Activated naive CD8-positive, alpha-beta T cell treated with anti-CD3 and anti-CD28 coated beads for 36 hours (primary cell): ENCODE measurements at places on chromosomes 11 and 22.

DNA sequence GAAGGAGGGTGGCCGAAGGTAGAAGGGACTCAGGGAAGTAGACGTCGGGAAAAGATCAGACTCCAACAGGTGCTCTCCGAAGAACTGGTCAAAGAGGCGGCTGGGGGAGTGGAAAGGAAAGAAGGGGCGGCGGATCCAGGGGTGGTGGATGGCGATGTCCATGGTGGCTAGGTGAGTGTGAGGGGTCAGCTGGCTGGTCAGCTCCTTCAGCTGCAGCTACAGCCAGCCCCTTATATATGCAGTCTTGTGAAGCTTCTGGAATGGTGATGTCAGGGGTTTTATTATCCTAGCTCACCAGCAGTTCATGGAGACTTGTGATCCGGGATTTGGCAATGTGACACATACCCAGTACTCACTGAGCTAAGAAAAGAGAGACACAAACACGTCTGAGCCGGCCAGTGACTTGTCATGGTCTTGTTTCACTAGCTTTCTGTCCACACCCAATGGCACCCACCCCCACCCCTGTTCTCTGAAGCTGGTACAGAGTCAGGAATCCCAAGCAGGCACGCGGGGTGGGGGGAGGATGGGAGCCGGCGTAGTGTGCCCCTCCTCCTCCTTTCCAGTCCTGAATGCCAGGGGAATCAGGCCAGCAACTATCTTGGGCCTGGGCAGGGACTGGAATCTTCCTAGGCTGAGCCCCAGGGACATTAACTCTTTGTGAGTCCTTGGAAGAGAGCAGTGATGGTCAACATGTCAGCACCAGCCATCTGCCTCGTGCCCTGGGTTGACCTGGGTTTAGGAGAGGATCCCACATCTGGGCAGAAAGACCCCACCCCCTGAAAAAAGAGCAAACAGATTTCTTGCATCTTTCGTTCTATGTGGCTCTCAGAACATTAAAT is at the start of gene CRYAB:
CRYAB (minus strand) TSS at position 208 of the 839 bp plus-strand sequence; CDS start at position 162, 46 bp downstream.
- DNase-seq, result no peak
- H3K27ac ChIP-seq, result no peak within 1 kb of the TSS
- no peak within 1 kb of the TSS for H3K4me3 ChIP-seq
- H3K36me3 ChIP-seq, result no peaks in the 10 kb centered on the region

DNA sequence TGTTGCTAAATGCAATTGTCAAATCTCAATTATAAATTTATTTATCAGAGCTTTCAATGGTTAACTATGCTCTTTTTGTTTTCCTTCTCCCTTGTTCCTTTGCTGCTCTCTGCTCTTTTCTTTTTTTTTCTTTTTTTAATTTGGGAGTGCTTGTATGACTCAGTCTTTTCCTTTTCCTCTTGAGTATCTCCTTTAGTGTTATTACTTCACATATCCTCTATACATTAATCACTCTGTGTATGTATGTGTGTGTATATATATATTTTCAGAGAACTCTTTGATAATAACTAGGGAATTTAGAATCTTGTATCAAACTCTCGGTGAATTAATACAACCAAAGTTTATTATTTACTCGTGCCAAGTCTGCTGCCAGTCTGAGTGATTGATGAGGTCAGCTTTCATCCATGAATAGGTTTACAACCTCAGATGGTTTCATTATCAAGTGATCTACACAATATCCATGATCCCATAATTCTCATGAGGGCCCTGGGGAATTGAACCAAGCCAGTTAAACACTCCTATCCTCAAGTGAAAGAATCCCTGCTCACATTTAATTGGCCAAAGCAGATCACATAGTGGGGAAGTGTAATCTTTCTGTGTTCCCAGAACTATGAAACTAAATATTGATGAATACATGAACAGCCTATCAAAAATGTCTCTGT is 743.4 kb upstream of the CNTN5 start:
- H3K36me3 ChIP-seq, result no peaks in the 10 kb centered on the region
- peaks cover 3% of the 10 kb centered on the region for H3K27me3 ChIP-seq
- DNase-seq, result no peak
- no peak overlapping the region for H3K27ac ChIP-seq
- no peak overlapping the region for H3K4me3 ChIP-seq
- H3K4me1 ChIP-seq, result no peaks in the 10 kb centered on the region

DNA sequence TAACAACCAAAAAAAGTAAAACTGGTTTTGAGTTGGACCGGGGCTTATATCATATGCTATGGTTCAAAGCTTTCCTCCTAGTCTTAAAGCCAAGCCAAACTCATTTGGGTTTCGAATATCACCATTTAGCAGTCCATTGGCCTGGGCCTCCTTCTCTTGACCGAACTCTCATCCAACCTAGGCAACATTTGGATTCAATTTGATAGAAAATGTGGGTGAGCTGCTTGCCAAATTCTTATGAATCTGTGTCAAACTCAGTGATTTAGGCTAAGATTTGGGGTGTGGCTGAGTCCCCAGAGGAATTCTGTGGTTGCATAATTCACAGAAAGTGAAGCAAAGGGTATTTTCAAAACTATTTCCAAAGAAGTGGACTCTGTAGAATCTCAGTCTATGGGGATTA is 83.7 kb downstream of the BLID start:
- peaks cover 12% of the 10 kb centered on the region for H3K27me3 ChIP-seq
- no peak overlapping the region for H3K4me3 ChIP-seq

GRCh38 chr22:32712644-32713355 is 88.7 kb upstream of the TIMP3 start:
- DNase-seq, result no peak
- no peaks in the 10 kb centered on the region for H3K27me3 ChIP-seq
- H3K27ac ChIP-seq, result no peak overlapping the region
- H3K4me1 ChIP-seq, result no peaks in the 10 kb centered on the region

GRCh38 chr11:126830216-126830806 is 170.3 kb downstream of the KIRREL3 start:
- H3K27me3 ChIP-seq, result peaks cover 6% of the 10 kb centered on the region
- H3K36me3 ChIP-seq, result no peaks in the 10 kb centered on the region
- H3K4me3 ChIP-seq, result no peak overlapping the region
- H3K4me1 ChIP-seq, result no peaks in the 10 kb centered on the region
- no peak for DNase-seq
- H3K27ac ChIP-seq, result no peak overlapping the region

DNA sequence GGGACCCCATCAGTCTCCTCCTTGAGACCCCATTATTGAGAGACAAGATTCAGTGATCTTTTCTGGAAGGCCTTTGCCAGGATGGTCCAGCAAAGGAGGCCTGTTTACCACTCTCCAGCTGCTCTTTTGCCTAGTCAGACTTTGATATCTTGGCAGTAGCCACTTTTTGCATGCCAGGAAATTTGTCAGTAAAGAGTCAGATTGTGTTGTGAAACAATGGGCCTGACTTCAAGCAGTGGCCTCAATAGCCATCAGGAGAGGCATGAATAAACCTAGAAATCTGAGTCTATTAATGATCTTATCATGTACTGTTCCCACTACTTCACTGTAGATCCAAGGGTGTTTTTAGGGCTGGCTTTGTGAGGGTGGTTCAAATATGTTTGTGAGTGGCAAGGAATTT is 479.4 kb downstream of the JRKL start:
- no peak for DNase-seq
- H3K27ac ChIP-seq, result no peak overlapping the region
- no peaks in the 10 kb centered on the region for H3K27me3 ChIP-seq
- H3K4me3 ChIP-seq, result no peak overlapping the region
- H3K4me1 ChIP-seq, result no peaks in the 10 kb centered on the region

GRCh38 chr22:39091126-39092081 is 5.6 kb upstream of the APOBEC3H start:
- H3K36me3 ChIP-seq, result peaks cover 6% of the 10 kb centered on the region
- H3K4me1 ChIP-seq, result peaks cover 78% of the 10 kb centered on the region
- no peaks in the 10 kb centered on the region for H3K27me3 ChIP-seq
- peak overlapping the region; percentile 96 for H3K27ac ChIP-seq
- no peak for DNase-seq
- peak overlapping the region; percentile 52 for H3K4me3 ChIP-seq

GRCh38 chr11:76313913-76314740 is 66.8 kb downstream of the THAP12 start:
- H3K4me3 ChIP-seq, result no peak overlapping the region
- no peaks in the 10 kb centered on the region for H3K36me3 ChIP-seq
- H3K27me3 ChIP-seq, result no peaks in the 10 kb centered on the region
- DNase-seq, result no peak

DNA sequence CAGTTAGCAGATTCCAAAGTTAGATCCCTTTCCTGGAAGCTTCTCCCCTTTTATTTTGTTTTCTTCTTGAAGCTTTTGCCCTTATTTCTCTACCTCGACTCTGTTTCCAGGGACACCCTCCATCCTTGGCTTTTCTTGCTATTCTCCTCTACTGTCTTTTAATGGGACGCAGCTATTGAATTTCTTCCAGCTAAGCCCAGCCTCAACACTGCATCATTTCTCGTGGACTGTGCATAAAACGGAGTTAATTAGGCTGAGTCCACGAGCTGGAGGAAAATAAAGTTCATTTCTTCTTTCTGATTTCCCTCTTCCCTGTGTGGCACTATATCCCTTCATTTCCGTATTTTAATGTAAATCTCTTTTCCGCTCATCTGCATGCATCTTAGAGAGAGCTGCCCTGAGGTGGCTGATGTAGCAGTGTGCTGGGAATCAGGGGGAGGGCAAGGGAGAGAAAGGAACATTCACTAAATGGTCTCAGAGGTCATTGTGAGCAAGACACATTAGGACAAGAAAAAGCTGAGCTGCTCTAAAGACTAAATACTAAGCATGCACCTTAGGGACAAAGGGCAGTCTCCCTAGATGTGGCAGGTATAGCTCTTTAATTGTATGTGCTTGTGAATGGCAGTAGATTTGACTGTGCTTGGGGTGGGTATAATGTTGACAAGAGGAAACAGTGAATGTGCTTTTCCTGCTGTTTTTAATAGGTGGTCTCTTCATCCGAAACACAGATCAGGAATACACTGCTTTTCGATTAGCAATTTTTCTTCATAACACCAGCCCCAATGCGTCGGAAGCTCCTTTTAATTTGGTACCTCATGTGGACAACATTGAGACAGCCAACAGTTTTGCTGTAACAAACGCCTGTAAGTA is 1.9 kb downstream of the GRIA4 start:
- peaks cover 17% of the 10 kb centered on the region for H3K4me1 ChIP-seq
- no peak overlapping the region for H3K4me3 ChIP-seq
- peaks cover 37% of the 10 kb centered on the region for H3K27me3 ChIP-seq
- H3K36me3 ChIP-seq, result no peaks in the 10 kb centered on the region
- no peak overlapping the region for H3K27ac ChIP-seq

DNA sequence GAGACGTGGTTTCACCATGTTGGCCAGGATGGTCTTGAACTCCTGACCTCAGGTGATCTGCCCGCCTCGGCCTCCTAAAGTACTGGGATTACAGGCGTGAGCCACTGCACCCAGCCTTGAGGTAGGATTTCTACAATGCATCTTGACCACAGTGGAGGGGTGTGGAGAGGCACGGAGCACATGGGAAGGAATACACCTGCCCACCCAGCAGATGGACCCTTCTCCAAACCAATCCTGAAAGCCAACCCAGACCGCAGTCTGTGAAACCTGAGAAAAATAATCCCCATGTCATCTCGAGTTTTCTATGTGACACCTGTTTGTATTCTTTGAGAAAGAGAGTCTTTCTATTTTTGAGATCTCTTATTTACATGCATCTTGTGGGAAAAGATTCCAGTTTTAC is 32.5 kb downstream of the LGR4 start:
- no peak for DNase-seq
- peaks cover 8% of the 10 kb centered on the region for H3K27me3 ChIP-seq
- H3K36me3 ChIP-seq, result no peaks in the 10 kb centered on the region
- no peaks in the 10 kb centered on the region for H3K4me1 ChIP-seq
- no peak overlapping the region for H3K27ac ChIP-seq

- no peaks in the 10 kb centered on the region for H3K36me3 ChIP-seq
- H3K27ac ChIP-seq, result no peak overlapping the region
- H3K27me3 ChIP-seq, result peaks cover 75% of the 10 kb centered on the region
- no peak overlapping the region for H3K4me3 ChIP-seq
- peaks cover 7% of the 10 kb centered on the region for H3K4me1 ChIP-seq
Measured at GRCh38 chr11:118156531-118157185, 4.0 kb upstream of the SCN4B start.

DNA sequence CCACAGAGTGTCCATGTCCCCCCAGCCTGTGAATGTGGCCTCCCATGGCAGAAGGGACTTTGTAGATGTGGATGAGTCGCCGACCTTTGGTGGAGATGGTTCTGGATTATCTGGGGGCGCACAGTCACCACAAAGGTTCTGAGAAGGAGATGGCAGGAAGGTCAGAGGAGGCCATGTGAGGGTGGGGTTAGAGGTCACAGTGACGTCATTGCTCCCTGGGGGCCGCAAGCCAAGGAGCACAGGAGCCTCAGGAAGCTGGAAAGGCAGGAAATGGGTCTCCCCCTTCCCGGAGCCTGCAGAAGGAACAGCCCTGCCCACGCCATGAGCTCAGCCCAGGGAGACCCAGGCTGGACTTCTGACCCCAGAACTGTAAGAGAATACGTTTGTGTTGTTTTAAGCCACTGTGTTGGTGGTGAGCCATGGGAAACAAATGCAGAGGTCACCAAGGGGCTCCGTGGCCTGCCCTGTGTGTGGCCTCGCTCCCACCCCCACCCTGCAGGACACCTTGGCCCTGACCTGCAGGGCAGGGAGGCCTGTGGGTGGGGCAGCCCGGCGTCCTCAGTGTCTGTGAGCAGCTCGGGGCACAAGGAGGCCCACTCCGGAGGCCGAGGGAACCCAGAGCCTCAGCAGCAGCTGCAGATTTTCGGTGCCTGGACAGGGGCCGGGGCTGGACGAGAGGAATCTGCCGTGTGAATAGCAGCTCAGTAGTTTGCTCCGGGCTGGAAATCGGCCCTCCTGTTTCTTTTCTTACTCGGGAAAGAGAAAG is 32.1 kb downstream of the GRAMD4 start:
- H3K27ac ChIP-seq, result peak overlapping the region; percentile 61
- H3K27me3 ChIP-seq, result no peaks in the 10 kb centered on the region
- H3K36me3 ChIP-seq, result no peaks in the 10 kb centered on the region
- DNase-seq, result peak; percentile 17
- no peak overlapping the region for H3K4me3 ChIP-seq

GRCh38 chr22:42967933-42968332 is 47.0 kb downstream of the PACSIN2 start:
- no peak for DNase-seq
- H3K36me3 ChIP-seq, result peaks cover 27% of the 10 kb centered on the region
- H3K4me3 ChIP-seq, result no peak overlapping the region
- no peak overlapping the region for H3K27ac ChIP-seq
- H3K27me3 ChIP-seq, result no peaks in the 10 kb centered on the region
- peaks cover 54% of the 10 kb centered on the region for H3K4me1 ChIP-seq

DNA sequence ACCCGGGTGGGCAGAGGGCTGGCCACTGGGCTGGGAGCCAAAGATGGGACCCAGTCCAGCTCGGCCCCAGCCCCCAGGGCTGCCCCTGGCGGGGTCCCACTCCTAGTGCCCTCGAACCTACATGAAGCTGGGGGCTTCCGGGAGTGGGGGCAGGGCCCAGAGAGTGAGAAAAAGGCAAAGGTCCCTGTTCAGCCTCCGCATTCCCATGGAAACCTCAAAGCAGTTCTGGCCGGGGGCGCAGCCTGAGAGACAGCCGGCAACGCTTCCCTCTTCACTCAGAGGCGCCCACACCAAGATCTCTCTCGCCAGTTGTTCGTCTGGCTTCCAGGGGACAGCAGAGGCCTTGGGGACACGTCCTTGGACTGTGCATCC is 22.4 kb upstream of the ARHGAP8 start:
- H3K4me3 ChIP-seq, result no peak overlapping the region
- peaks cover 11% of the 10 kb centered on the region for H3K4me1 ChIP-seq
- peaks cover 5% of the 10 kb centered on the region for H3K36me3 ChIP-seq
- H3K27ac ChIP-seq, result no peak overlapping the region
- no peaks in the 10 kb centered on the region for H3K27me3 ChIP-seq
- DNase-seq, result no peak
